Stimulated activated CD8-positive, alpha-beta memory T cell treated with anti-CD3 and anti-CD28 coated beads, Interleukin-7, amount 100 ng/mL, for 1 hour (primary cell): ENCODE measurements at places on chromosomes 1 and 21.

GRCh38 chr21:32319012-32319411 is 20.4 kb downstream of the MRAP start:
- no peak for DNase-seq

- no peak for DNase-seq
Observed at GRCh38 chr1:150160964-150161621, 11.4 kb downstream of the PLEKHO1 start.

DNA sequence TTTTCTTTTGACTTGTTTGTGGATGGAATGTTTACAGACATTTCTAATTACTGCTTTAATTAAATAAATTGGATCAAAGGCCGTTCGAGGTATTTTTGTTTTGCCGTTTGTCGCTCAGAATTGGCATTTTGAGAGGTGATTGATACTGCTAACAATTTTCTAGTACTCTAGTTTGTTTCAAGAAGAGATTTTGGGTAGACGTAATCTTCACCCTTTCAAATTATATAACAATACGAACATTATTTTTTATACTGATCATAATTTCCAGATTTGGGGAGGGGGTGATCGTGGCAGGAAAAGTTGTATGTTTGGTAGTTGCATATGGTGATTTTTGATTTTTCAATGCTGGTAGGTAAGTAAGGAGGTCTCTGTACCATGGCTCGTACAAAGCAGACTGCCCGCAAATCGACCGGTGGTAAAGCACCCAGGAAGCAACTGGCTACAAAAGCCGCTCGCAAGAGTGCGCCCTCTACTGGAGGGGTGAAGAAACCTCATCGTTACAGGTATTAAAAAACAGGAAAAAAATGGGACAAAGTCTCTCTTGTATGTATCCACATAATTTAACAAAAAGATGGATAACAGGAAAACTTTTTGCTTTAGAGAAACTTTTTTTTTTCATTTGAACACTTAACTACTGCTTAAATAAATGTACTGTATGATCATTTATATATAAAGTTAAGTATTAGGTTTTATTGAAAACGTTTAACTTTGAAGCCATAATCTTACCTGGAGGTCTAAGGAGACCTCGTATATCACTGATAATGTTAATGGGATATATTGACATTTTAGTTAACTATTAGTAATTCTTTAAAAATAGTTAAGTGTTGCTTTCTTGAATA is 1.7 kb downstream of the H3-3A start:
- no peak for DNase-seq

GRCh38 chr1:227343727-227344551 is 25.6 kb upstream of the CDC42BPA start:
- no peak for DNase-seq

DNA sequence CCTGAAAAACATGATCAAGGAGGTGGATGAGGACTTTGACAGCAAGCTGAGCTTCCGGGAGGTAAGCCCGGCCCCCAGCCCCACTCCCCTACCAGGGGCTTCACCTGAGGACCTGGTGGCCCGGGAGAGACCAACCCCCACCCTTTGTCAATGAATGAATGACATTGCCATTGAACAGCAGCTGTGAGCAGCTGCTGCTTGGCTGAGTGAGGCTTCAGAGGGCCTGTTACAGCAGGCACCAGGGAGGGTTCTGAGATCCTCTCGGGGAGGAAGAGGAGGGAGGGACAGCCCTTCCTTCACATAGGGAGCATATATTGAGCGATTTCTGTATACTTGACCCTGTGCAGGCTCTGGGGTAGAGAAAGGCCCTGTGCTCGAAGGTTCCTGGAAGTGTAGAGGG is 12.3 kb upstream of the CTRC start:
- DNase-seq = no peak

GRCh38 chr1:29821605-29822004 is 585.3 kb downstream of the PTPRU start:
- no peak for DNase-seq

- DNase-seq = no peak
Observed at GRCh38 chr21:41972511-41973205, 18.8 kb upstream of the C2CD2 start.

DNA sequence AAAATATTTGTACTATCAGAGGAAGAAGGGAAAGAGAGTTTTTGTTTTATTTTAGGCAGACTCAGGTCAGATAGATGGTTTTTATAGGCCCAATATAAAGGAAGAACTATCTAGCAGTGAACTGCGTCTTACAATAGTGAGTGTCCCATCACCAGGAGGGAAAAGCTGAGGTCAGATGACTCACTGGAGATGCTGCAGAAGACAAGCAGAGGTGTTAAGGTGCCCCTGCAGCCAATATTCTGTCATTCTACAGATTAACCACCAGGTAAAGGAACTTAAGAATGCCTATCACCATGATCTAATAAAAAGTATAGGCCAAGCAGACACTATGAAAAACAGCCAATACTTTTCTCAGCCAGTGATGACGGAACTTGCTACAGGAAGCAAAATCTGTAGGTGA is 29.6 kb downstream of the IVNS1ABP start:
- DNase-seq = no peak

DNA sequence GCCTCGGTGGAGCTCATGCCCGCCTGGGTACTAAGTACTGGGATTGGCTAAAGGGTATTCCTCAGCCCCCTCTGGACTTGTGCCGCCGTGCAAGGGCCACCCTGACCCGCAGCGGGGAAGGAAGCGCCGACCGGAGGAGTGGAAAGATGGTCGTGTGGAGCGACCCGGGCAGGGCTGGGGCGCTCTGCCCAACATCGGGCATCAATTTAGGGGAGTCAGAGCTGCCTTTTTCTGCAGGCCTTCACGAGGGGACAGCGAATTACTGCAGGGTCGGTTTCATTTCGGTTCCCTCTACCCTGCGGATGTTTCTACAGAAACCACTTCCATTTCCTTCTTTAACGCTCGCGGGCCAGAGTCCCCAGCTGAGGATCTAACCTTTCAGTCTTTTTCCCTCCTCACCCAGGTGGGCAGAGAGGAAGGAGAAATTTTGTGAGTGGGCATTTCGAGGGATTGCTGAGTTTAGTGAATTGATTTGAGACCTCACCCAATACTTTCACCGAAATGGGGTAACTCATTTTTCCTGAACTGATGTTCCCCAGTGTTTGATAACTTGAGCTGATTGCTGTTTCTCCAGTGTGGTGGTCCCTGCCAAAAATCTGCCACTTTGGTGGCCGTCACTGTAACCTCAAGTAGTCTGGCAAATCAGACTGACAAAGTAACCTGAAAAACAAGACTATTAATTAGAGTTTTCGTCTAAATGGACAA is 1.1 kb downstream of the TOR1AIP1 start:
- no peak for DNase-seq

DNA sequence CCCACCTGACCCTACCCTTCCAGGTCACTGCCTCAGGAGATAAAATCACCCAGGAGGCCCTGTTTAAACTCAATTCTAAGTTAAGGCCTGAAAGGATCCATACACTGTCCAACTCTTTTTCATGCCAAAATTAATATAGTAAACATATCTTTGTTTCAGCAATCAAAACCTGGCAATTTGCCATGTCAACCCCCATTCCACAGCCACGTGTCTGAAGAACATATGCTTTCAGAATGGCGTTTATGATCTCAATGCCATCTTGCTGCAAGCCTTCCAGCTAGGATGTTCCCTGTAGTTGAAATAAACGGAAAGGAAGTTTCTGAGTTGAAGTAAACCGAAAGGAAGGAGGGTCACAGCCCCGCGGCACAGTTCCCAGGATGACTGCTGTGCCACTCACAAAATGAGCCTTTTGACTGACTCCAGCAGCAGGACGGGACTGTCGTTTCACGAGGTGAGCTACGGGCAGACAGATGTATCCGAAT is 472.0 kb downstream of the SMYD3 start:
- DNase-seq = no peak

DNA sequence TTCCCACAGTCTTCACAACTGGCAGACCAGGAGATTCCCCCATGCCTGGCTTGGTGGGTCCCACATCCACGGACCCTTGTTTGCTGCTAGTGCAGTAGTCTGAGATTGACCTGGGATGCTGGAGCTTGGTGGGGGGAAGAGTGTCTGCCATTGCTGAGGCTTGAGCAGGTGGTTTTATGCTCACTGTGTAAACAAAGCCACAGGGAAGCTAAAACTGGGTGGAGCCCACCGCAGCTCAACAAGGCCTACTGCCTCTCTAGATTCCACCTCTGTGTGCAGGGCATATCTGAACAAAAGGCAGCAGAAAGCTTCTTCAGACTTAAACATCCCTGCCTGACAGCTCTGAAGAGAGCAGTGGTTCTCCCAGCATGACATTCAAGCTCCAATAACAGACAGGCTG is 177.3 kb upstream of the ETV3 start:
- DNase-seq = no peak

DNA sequence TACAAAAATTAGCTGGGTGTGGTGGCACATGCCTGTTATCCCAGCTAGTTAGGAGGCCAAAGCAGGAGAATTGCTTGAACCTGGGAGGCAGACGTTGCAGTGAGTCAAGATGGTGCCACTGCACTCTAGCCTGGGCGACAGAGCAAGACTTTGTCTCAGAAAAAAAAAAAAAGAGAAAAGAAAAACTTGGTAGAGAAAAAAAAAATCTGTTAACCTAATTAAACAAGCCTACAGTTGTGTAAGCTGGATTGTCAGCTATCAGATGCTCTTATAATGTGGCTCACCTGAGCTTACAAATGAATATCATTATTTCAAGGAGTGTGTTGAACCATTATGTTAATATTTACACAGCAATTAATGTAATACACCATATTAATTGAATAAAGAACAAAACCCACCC is 26.4 kb upstream of the EYA3 start:
- DNase-seq = no peak
